ENCODE measurements at places on chromosomes 4 and X. TPM values are rescaled to one million over a fixed set of nuclear protein-coding genes. Genes with fewer than 3 reads are reported as not detected.

The AKAP14 gene
- not detected for total RNA-seq

GRCh38 chrX:141201962-141202361 is 25.0 kb upstream of the LDOC1 start:
- DNase-seq: no peak

- no peak for DNase-seq
Measured at GRCh38 chr4:118224243-118224829, 128.5 kb downstream of the PRSS12 start.

- DNase-seq: no peak
Measured at GRCh38 chrX:63428348-63428747, 77.2 kb upstream of the SPIN4 start.

GRCh38 chr4:153335665-153336064 is 8.8 kb upstream of the MND1 start:
- DNase-seq: no peak

DNA sequence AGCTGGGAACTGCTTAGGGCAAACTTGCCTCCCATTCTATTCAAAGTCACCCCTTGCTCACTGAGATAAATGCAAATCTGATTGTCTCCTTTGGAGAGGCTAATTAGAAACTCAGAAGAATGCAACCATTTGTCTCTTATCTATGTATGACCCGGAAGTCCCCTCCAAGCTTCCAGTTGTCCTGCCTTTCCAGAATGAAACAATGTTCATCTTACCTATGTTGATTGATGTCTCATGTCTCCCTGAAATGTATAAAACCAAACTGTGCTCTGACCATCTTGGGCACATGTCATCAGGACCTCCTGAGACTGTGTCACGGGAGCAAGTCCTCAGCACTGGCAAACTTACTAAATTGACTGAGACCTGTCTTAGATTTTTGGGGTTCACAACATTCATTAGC is 37.1 kb upstream of the TMPRSS11E start:
- DNase-seq: no peak
